Esophagus muscularis mucosa (tissue), 4 donors: ENCODE measurements at places on chromosomes 3 and 15. TPM values are rescaled to one million over a fixed set of nuclear protein-coding genes. Genes with fewer than 3 reads are reported as not detected.

DNA sequence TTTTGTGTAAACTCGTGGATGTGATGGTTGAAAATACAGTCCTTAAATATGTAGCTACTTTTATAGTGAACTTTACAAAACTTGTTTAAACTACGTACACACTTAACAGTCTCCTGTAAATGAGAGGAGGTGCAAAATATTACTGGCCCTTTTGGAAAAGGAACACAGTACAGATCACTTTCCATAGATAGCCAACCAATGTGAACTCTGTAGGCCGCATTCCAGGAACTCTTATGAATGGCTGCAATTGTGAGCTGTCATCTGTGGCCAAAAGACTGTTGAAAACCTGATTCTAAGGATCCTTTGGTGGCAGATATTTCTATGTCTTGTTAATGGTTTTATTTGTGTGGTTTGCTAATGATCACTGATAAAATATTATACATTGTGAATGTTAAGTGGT lies 6.2 kb downstream of the TSC22D2 start:
- H3K27ac ChIP-seq, result no peak overlapping the region
- peaks cover 83% of the 10 kb centered on the region for H3K4me1 ChIP-seq
- no peaks in the 10 kb centered on the region for H3K27me3 ChIP-seq

DNA sequence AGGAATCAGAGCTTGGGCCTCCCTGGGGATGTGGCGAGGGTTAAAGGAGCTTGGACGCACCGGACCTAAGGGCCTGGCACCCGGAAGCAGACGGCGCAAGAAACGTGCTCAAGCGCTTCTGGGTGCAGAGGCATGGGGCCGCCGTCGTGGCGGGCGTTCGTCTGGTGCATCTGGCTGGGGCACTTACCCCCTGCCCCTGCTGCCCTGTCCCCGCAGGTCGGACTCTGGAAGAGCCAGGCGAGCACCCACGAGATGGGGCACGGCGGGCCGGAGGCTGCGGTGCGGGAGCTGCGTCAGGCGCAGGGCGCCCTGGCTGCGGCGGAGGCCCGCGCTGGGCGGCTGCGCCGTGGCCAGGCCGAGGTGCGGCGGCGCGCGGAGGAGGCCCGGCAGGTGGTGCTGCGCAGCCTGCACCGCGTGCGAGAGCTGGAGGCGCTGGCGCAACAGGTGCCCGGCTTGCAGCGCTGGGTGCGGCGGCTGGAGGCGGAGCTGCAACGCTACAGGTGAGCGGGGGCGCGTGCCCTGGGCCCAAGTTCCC lies 2.5 kb downstream of the EFCC1 start:
- DNase-seq, result no peak
- no peaks in the 10 kb centered on the region for H3K36me3 ChIP-seq
- peak overlapping the region; percentile 33 for H3K27ac ChIP-seq
- H3K27me3 ChIP-seq, result peaks cover 6% of the 10 kb centered on the region

GRCh38 chr3:69282181-69282580 lies 103.7 kb downstream of the FRMD4B start:
- no peak overlapping the region for H3K27ac ChIP-seq
- H3K4me3 ChIP-seq, result no peak overlapping the region
- H3K27me3 ChIP-seq, result no peaks in the 10 kb centered on the region
- no peaks in the 10 kb centered on the region for H3K36me3 ChIP-seq
- no peak for DNase-seq

DNA sequence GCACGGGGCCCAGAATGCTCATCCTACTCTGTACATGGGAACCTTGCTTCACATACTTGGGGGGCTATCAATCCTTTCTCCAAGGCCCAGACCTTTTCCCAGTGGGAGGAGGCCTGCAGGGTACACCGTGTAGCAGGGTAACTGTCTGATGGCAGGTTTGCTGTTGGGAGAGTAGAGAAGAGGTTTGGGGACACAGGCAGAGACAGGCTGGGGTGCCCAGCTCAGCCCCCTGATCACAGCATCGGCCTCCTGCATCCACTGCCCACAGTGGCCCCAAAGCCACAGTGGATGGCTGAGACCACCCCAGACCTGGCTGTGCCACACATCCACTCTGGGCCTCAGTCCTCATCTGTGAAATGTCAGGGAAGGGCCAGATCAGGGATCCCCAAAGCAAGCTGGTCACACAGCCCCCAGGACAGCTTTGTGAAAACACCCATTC lies 5.6 kb downstream of the CHRNA3 start:
- no peaks in the 10 kb centered on the region for H3K27me3 ChIP-seq
- no peak overlapping the region for H3K4me3 ChIP-seq
- DNase-seq, result no peak
- H3K36me3 ChIP-seq, result no peaks in the 10 kb centered on the region
- H3K4me1 ChIP-seq, result peaks cover 15% of the 10 kb centered on the region
- no peak overlapping the region for H3K27ac ChIP-seq

Gene PLIN1
- total RNA-seq, result 3.0 TPM

Gene ANKRD34C
- not detected for total RNA-seq

Gene SLC27A2
- not detected for total RNA-seq

Gene CTXN2
- not detected for total RNA-seq

Gene DCP1A
- total RNA-seq, result 17.0 TPM

Gene RTP1
- not detected for total RNA-seq
